ENCODE measurements at places on chromosomes 13 and 19. TPM values are rescaled to one million over a fixed set of nuclear protein-coding genes. Genes with fewer than 3 reads are reported as not detected.

Gene ZNF429
- total RNA-seq: 6.5 TPM

Gene SUGP1
- total RNA-seq: 46.0 TPM

Gene TPTE2
- not detected for total RNA-seq

DNA sequence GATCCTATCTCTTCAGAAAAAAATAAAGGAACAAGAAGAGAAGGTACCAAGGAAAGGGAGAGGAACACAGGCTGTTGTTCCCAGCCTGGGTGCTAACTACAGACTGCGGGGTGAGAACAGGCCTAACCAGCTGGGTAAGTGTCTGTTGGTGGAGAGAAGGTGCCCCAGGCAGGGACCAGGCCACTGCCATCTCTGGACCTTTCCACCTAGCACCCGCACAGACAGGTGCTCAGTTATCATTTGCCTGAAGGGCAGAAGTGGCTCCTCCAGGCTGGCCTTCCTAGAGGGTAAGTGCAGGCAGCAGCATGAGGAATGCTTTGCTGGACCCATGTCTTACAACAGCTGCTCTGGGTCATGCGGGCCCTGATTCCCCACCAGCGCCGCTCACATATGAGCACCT lies 10.1 kb downstream of the DNMT1 start:
- no peak for DNase-seq

GRCh38 chr13:93355094-93355493 lies 128.5 kb downstream of the GPC6 start:
- no peak for DNase-seq

- no peak for DNase-seq
Observed at GRCh38 chr13:52061587-52061986, 37.1 kb downstream of the UTP14C start.

- no peak for DNase-seq
Observed at GRCh38 chr19:31066385-31066784, 282.9 kb downstream of the TSHZ3 start.

- DNase-seq: peak; percentile 37
Observed at GRCh38 chr19:23070353-23071146, 46.3 kb upstream of the ZNF730 start.

DNA sequence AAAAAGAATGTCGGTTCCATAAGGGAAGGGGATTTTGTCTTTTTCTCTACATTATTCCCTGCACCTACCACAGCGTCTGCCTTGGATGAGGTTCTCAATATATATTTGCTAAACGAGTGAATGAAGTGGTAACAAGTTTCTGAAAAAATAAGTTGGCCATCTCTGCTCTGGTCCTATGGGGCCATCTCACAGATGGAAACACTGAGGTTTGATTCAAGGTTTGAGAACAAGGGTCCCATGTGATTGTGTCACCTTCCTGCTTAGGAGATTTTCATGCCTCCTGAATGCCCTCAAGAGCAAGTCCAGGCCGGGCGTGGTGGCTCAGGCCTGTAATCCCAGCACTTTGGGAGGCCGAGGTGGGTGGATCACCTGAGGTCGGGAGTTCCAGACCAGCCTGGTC lies 3.2 kb downstream of the MYPOP start:
- no peak for DNase-seq

DNA sequence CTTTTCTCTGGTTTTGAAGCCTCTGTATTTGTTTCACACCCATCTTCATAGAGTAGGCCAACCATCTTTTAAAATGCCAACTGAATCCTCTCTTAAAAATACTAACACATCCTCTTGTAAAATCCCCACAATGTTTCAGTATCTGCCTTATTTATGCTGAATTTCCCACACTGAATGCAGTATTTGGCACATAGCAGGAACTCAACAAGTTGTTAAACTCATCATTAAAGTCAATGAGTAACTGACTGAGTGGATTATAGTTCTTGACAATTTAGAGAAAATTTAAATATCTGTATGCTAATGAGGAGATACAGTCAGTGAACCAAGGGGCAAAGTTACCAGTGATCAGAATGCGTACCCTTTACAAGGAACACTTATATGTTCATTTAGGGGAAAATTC lies 505.5 kb upstream of the PCDH9 start:
- no peak for DNase-seq

DNA sequence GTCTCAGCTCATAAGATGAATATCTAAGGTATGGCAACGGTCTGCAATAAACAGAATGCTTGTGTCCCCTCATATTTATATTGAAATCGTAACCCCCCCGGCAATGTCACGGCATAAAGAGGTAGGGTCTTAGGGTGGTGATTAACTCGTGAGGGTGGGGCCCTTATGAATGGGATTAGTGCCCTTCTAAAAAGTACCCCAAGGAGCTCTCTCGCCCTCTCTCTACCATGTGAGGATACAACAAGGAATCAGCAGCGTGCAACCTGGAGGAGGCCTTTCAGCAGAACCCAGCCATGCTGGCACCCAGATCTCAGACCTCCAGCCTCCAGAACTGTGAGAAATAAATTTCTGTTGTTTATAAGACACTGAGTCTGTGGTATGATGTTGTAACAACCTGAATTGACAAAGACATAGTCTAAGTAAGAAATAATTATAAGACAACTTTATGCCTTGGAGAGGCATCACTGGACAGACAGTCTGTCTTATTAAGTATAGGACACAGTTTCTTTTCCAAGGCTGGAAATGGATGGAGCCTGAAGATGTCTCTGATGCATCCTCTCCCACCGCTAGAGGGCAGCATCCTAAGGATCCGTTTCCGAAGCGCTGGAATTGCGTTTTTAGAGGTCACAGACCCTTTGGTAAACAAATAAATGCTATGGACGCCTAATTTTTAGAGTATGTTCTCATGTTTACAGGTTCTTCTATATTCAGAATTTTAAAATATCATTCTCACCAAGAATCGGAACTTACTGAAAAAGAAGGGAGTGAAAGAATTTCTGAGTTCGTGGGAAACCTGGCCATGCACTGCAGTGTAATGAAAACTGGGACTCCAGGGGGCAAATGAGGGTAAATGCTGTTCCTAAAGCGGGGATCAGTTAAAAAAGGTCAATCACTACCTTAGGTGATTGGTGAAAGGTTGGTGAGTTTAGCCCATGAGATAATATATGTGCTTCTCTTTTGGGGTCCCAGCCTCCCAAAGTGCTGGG lies 13.3 kb upstream of the LEUTX start:
- DNase-seq: peak; percentile 43

DNA sequence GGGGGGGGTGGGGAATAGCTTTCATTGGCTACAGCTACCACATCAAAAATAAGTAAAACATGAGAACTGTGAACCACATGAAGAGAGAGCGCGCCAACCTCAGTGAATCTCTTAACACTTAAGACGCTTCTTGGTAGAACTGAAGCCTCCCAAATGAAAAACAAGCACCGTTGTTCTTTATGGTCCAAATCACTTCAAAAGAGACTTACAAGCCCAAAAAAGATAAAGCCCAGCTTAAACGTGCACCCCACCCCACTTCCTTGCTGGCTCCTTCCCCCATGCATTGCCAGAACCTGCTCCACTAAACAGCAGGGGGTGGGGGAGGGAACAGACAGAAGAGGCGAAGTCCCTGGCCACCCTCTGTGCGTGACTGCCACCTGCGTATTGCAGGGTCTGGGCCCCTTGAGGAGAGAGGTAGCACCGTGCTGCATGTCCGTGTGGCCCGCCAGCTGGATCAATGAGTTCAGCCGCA lies 479.1 kb downstream of the FOXO1 start:
- no peak for DNase-seq

DNA sequence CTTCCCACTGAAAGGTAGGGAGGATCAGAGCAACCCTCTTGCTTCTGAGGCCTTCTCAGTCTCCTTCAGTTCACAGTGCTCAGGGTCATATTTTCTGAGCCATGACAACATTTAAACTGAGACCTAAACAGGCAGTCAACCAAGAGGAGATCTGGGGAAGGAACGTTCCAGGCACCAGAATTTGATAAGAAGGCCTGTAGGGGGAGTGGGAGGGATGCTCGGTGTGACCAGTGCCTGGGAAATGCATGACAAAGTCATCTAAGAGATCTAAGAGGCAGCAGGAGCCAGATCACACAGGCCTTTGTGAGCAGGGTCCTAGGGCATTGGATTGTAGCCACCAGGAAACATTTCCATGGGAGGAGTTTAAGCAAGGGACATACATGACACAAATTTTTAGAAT lies 71.6 kb downstream of the SHISA2 start:
- DNase-seq: no peak

DNA sequence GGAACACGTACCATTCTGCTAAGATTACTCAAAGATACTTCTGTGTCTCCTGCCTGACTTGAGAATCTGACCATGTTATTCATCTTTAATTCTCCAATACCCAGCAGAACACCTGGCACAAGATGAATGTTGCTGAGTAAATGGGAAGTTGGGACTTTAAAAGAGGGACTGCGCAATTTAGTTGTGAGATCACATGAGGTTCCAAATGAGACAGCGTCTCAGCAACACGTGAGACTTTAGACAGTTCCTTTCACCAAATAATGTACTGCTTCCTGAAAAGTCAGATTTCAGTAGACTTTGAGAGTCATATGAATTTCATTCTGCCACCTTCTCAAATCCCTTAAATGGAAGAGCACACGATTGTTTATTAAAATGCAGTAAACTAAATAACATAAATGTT lies 36.7 kb downstream of the DOCK9 start:
- no peak for DNase-seq

DNA sequence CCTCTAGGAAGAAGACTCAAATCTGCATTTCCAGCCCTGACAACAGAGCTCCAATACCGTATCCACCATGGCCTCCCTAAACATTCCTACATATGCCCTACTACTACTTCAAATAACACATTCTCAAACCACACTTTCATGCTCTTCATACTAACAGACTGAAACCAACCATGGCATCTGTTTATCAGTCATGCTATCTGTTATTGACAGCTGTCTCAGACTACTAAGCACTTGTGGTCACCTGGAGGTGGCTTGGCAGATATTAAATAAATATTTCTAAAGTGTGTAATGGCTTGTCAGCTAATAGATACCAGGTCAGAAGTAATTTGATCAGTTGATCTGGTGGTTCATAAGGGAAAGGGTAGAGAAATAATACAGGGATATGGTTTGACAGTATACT lies 489.1 kb downstream of the DIAPH3 start:
- DNase-seq: no peak

GRCh38 chr19:3053218-3053621 lies 9.1 kb downstream of the TLE5 start:
- DNase-seq: no peak

DNA sequence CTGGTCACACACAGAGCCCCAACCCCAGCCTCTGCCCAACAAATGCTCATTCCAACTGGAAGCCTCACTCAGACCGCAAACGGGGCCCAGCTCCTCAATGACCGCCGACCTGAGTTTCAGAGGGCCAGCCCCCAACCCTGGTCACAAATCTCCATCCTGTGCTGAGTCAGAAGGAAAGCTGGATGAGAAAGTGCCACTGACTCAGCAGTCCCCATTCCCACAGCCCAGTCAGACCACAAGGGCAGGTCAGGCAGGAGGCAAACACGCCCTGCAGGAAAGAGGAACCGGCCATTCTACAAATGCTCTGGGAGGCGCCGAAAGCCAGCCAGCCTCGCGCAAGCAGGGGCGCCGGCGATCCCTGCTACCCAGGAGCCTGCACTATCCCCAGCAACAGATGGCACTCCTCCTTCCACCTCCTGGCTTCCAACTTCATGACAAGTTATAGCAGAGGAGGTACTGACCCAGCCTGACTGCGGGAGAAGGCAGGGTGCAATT lies 14.1 kb upstream of the PRKD2 start:
- DNase-seq: peak; percentile 59

DNA sequence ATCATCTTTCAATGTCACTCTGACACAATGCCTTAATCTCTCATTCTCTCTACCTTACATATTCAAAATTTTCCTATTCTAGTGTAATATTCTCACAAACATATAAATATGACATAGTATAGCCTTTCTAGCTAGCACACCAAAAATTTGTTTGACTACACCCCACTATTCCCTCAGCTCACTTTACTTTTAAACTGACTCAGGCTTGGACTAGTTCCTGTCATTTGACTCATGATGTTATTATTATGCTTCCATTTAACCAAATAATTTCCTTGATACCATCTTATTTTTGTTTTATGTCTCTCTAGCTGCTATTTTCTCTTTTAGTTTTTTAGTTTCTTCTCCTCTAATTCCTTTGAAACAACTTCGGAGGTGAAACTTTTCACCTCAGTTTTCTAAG lies 1745.6 kb upstream of the PCDH20 start:
- no peak for DNase-seq

GRCh38 chr19:6803036-6803404 lies 30.5 kb downstream of the VAV1 start:
- DNase-seq: no peak

DNA sequence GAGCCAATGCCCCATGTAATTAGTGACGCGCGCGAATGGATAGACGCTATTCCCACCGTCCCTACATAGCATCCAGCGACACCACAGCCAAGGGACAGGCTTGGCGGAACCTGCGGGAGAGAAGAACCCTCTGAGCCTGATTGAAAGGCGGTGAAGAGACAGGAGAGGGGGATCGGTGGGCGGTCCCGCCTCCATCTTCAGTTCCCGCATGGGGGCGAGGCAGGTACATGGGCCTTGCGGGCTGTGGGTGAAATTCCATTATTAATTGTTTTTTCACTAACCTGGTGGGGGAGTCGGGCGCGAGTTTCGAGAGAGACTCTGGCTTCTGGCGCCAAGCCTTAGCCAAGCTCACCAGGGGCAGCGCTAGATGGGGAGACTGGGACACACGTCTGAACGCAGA lies 8.4 kb upstream of the TEX101 start:
- no peak for DNase-seq

- no peak for DNase-seq
Observed at GRCh38 chr13:108594153-108594552, 35.3 kb upstream of the MYO16 start.

GRCh38 chr19:46513461-46514236 lies 18.0 kb upstream of the PNMA8B start:
- peak; percentile 88 for DNase-seq

GRCh38 chr19:44447916-44448674 lies at the start of gene ZNF229:
TSS of gene ZNF229 (minus strand) at chr19:44448472. CDS start at chr19:44442847, 5,625 bp downstream.
- peak; percentile 92 for DNase-seq

- DNase-seq: no peak
Observed at GRCh38 chr19:23346696-23347095, 48.6 kb downstream of the ZNF91 start.

DNA sequence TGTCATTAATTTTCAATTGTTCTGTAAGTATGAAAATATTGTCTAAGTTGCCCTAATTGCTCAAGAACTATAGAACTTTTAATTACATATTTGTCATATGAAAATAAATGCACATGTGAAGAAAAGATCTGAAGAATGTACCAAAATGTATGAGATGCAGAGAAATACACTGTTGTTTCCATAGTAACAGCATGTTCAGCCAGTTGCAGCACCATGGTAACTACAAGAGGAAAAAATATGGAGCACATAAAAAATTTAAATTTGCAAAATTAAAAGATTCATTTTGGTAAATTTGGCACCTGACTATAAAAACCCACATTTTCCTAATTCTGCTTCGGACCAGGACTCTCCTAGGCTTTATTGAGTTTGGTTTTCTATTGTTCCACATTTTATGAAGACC lies 1170.0 kb upstream of the MIR17HG start:
- DNase-seq: no peak

DNA sequence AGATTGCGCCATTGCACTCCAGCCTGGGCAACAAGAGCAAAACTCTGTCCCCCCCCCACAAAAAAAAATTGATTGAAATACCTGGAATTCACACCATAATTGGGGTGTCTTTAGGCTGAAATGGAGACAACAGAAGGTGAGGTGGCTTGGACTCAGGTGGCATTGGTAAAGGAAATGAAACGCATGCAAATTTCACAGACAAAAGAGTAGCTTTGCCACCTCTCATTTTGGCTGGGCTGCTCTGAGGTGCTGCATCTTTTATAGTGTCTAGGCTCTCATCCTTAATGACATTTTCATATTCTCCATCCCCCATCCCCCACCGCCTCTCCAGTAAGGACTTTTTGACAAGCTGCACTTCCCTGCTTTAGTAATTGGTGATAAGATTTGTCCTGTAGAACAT lies 6.9 kb downstream of the UBE2L5 start:
- no peak for DNase-seq
